Fibroblast of the aortic adventitia (primary cell): ENCODE measurements at places on chromosomes 1 and 21. TPM values are rescaled to one million over a fixed set of nuclear protein-coding genes. Genes with fewer than 3 reads are reported as not detected.

Gene PCP4
- total RNA-seq: not detected in 2 replicates

Gene FBXO42
- 16.5 and 18.6 TPM in 2 replicates for total RNA-seq

Gene SPRR2A
- total RNA-seq: not detected in 2 replicates

Gene FAM78B
- total RNA-seq: 0.25 and 0.27 TPM in 2 replicates

Gene DNM3
- total RNA-seq: 2.0 and 2.1 TPM in 2 replicates

Gene FCRL1
- total RNA-seq: not detected in 2 replicates

Gene S1PR1
- total RNA-seq: 2.8 and 5.5 TPM in 2 replicates

Gene TSPAN2
- 0.18 and 2.5 TPM in 2 replicates for total RNA-seq

Gene ZSWIM5
- 0.49 and 4.7 TPM in 2 replicates for total RNA-seq

Gene PADI1
- 0.09 TPM in 1 of 2 replicates, not detected in the other for total RNA-seq

Gene CLIC6
- 0.18 TPM in 1 of 2 replicates, not detected in the other for total RNA-seq

Gene TAS1R1
- total RNA-seq: not detected in 2 replicates
